Cardiac ventricle fibroblast (primary cell): ENCODE measurements at places on chromosomes 2 and 18. TPM values are rescaled to one million over a fixed set of nuclear protein-coding genes. Genes with fewer than 3 reads are reported as not detected.

The PIKFYVE gene
- total RNA-seq, result 14.2 and 15.6 TPM in 2 replicates

The HOXD12 gene
- total RNA-seq, result not detected in 2 replicates

The COL6A3 gene
- 5,410 TPM in 2 replicates for total RNA-seq

The FAP gene
- 21.2 and 21.8 TPM in 2 replicates for total RNA-seq

The CIDEA gene
- not detected in 2 replicates for total RNA-seq

The MEP1B gene
- total RNA-seq, result not detected in 2 replicates

The RESP18 gene
- total RNA-seq, result not detected in 2 replicates

The CPO gene
- not detected in 2 replicates for total RNA-seq

The IL37 gene
- total RNA-seq, result not detected in 2 replicates

The C1GALT1C1L gene
- 0.25 and 0.39 TPM in 2 replicates for total RNA-seq

The ETAA1 gene
- total RNA-seq, result 13.2 TPM in 2 replicates
